ENCODE measurements at places on chromosomes 13 and 19. TPM values are rescaled to one million over a fixed set of nuclear protein-coding genes. Genes with fewer than 3 reads are reported as not detected.

Gene OR4F17
- 0.15 TPM for total RNA-seq

Gene CABP5
- not detected for total RNA-seq

- DNase-seq = no peak
Observed at GRCh38 chr13:71751073-71751472, 115.9 kb downstream of the DACH1 start.

GRCh38 chr19:54339646-54340358 is 840 bp upstream of the LILRA4 start:
- no peak for DNase-seq

DNA sequence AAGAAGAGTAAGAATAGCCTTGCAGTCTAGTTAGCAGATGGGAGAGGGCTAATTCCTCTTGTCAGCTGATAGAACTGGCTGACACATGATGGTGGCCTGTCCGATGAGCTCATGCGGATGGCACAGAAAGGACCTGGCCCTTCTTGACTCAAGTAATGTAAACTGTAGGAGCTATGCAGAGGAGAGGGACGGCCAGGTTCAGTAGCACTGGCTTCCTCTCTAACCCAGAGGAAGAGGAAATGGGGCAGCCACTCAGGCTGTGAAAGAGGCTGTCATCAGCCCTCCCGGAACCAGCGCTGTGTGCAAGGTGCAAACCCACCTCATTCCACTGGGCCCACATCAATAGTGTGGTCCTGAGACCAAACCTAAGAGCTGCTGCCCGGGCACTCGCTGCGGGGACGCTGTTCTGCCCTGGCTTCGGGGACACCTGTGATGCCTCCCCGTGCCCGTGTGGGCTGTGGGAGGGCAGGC is 30.8 kb upstream of the USE1 start:
- DNase-seq = no peak

GRCh38 chr19:47581605-47582319 is 8.8 kb upstream of the ZNF541 start:
- DNase-seq = peak; percentile 86

- DNase-seq = no peak
Observed at GRCh38 chr13:35736876-35737275, 260.4 kb upstream of the MAB21L1 start.

Data from PC-3 (cell line).